GM12865 (cell line): ENCODE measurements at places on chromosomes 6 and 20.

DNA sequence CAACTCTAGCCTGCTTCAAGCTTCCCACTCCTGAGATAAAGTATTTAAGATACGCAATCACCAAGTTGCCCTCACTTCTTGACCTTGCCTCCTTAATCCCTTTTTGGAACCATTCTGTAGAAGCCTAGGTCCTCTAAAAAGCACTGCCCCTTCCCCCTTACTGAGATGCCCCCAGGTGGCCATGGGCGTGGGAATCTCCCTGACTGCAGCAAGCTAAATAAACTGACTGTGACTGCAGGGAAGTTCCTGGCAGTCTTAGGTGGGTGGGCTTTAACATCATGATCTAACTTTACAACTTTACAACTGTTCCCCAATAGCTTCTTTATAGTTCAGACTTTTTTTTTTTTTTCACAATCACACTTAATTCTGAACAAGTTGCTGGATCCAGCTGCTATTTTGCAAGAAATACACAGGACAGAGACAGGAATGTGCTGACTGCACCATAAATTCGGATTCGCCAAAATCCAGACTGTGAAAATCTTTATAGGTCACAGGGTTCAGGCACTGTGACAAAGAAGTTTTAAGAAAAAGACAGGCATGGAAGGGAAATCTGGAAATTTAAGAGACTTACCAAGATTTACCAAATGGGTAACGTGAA is 344.2 kb upstream of the SULF2 start:
- no peak for DNase-seq

GRCh38 chr6:138387577-138388368 is 10.1 kb downstream of the SMIM28 start:
- no peak for DNase-seq

DNA sequence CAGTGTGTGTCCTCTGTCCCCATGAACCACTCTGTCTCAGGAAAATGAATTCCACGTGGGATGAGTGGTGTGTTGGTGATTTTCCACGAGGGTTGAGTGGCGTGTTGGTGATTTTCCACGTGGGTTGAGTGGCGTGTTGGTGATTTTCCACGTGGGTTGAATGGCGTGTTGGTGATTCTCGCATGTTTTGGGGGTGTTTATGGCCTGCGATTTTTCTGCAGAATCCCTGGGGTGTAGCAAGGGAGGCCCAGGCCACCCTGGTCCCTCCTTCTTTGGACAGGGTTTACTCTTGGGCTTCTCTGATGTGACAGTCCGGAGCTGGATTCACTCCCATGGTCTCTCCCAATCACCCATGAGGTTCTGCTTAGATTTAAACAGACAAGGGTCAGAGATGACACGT is 90.6 kb upstream of the FRMD1 start:
- DNase-seq, result no peak

DNA sequence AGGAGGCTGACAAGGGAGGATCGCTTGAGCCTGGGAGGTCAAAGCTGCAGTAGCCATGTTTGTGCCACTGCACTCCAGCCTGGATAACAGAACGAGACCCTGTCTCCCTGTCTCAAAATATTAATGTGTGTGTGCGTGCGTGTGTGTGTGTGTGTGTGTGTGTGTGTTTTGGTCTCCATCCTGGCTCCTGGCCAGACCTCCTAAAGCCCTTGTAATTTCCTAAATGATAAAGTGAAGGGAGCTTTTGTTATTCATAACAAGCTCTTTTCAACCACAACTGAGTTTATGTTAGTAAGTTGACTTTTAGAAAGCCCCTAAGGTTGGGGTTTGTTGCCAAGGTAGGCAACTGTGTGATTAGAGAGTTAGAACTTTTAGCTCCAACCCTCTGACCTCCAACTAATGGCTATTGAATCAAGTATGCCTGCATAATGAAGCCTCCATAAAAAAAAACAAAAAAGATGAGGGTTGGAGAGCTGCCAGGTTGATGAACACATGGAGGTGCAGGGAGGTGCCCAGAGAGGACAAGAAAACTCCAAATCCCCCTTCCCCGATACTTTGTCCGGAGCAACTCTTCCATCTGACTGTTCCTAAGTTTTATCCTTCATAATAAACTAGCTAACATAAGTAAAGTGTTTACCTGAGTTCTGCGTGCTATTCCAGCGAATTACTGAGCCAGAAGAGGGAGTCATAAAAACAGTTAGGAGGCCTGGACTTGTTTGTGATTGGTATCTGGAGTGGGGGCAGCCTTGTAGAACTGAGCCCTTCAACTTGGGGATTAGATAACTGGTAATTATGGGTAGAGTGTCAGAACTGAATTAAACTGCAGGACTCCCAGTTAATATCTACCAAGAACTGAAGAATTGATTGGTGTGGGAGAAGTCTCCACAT is 5.3 kb upstream of the AIF1 start:
- DNase-seq, result no peak

DNA sequence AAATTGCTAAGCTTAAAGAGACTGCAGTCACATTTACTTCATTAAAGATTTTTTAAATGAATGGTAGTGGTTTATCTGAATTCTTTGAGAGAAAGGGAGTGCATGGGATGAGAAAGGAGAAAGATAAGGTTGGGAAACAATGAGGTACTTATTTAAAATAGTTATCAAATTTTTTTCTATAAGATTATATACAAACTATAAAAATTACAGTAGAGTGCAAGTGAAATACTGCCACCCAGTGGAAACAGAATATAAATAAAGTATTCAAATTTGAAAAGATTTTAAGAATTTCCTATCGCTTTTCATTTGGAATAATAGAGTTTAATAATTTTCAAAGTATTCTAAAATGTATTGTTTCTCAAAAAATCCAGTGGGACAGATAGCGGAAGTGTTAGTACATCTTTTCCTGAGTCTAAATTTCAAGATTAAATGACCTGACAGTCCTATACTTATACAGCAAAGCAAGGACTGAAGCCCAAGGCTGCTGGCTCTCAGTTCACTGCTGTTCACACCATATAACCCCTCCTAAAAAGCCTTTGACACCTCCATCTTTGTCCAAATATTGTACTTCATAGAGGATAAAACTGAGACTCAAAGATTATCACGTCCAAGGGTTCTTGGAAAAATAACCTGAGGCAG is 31.1 kb downstream of the EPM2A start:
- no peak for DNase-seq

- DNase-seq, result no peak
Observed at GRCh38 chr6:31943742-31944141, 2.2 kb upstream of the CFB start.

- DNase-seq, result no peak
Observed at GRCh38 chr6:149380523-149380922, 19.5 kb upstream of the SUMO4 start.
